ENCODE measurements at places on chromosomes 11 and 22.

- DNase-seq = no peak
These were observed 793.3 kb downstream of the CNTN5 start for GRCh38 chr11:99814021-99814420.

DNA sequence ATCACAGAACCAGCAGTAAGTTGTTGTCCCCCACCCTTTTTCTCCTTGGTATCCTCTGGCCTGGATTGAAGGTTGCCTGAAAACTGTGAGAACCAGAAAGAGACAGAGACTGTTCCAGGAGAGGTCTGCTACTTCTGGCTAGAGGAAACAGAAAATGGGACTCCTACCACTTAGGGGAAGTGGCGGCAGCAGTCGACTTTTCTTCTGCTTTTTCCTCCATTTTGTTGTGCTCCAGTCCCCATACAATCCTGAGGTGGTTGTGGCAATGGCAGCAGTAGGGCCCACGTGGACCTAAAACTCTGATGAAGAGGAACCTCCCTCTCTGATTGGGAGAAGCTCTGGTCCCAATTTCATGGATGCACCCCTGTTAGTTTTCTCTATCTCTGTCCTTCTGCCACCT lies 76.0 kb upstream of the SORL1 start:
- no peak for DNase-seq

DNA sequence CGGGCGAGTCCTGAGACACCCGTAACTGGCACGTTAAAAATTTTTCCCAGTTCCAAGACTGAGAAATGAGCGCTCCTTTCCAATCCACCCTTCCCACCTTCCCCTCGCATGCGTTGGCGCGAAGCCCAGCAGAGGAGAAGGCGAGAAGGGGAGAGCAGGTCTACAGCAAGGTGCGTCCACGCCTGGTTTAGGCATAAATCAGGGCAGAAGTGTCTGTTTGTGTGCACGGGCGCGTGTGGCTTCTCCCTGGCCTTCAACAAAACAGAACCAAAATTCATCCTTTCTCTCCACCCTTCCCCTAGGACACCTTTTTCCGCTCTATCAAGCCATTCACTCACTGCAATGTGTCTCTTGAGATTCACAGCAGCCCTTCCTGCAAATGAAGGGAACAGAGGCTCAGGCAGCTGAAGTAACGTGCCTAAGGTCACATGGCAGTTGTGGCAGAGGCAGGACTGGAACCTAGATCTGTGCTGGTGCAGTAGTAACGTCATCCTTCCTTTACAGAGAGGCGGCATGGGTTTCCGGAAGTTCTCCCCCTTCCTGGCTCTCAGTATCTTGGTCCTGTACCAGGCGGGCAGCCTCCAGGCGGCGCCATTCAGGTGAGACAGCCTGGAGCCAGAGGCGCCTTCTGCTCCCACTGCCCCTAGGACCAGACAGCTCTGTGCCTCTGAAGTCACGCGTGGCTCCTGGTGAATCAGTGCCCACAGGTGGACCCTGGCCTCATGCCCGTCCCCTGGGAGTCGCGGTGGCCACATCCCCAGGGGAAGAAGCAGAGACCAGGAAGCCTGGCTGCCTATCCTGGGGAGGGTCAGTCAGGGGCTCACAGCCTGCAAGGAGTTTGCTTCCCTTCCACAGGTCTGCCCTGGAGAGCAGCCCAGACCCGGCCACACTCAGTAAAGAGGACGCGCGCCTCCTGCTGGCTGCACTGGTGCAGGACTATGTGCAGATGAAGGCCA lies 1.1 kb downstream of the CALCB start:
- DNase-seq = peak; percentile 9

DNA sequence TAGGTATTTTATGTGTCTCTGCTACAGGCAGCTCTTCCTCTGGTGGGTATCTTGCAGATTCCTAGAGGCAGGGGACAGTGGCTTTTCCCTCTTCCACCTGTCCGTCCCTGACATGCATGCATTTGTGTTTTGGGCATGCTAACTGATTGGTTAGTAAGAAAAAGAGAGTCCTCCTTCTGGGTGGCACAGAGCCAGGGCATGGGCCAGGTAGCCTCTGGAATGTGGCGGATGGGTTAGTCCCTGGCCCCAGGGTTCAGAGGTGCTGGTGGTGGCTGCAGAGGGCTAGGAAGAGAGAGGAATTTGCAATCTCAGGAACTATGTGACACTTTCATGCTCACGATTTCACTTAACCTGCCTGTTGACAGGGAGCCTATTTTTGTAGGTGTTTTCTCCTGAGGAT lies 5.8 kb upstream of the MS4A15 start:
- no peak for DNase-seq

DNA sequence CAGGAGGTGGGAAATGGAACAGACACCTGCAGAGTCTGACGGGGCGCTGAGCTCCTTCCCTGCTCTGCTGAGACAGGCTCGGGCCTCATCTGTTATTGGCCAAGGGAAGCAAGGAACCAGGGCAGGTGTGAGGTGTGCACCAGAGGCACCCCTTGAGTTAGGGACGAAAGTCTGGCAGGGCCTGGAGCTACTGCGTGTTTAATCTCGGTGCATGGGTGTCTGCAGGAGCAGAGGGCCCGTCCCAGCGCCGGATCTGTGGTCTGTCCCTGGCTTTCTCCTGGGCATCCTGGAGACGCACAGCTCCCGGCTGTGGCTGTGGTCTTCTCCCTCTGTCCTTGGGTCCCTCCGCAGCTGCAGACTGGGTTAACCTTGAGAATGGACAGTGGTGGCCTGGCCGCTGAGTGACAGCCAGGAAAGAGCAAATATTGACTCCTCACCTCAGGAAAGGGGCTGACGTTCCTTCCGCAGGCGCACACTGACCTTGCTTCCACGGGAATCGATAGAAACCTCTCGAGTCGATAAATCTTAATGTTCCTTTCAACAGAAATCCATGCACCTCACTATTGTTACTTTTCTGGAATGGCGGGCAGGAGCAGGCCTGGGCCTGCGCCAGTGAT lies 975.6 kb downstream of the BRD1 start:
- DNase-seq = no peak

GRCh38 chr11:93000511-93001476 lies 31.3 kb downstream of the MTNR1B start:
- DNase-seq = no peak

DNA sequence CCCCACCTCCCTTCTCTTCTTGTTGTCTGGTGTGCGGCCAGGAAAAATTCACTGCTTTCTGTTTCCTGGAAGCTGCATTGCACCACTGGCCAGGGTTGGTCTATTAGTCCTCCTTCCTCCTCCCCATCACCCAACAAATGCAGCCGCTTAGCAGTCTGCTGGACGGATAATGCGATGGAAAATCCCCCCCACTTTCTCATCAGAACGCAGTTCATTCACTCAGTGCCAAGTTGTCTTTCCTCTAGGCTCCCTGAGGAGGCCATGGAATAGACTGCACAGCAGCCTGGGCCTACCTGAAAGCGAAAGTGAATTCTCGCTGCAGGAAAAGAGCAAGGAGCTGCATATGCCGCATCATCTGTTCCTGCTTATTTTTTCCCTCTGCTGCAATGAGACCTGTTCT lies 513.6 kb downstream of the METTL15 start:
- peak; percentile 26 for DNase-seq

- no peak for DNase-seq
These were observed 65.2 kb downstream of the CACNA1I start for GRCh38 chr22:39635719-39636118.

DNA sequence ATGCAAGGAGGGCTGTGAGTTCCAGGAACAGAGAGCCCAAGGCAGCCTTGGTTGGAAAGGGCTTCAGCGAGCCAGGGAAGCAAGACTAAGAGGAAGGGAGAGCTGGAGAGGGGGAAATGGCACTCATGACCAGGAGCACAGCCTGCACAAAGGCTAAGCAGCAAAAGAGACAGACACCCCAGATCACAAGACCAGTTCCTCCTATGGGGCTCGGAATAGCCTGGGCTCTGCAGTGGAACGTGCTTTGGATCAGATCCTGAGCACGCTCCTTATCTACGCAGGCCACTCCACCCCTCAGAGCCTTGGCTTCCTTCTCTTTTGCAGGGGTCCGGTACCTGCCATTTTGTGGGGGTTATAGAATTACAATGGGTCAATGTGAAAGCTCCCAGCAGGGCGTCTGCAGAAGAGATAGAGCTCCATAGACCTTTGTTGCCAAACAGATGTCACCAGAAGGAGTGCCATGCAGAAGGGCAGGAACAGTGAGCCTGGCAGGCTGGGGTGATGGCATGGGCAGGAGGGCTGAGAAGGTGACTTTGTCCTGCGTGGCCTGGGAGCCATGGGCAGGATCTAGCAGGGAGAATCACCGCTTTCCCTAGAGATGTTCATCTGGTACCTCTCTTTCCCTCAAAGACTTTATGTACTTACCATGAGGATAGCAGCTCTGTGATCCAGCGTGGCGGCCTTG lies 33.8 kb downstream of the ZC3H7B start:
- DNase-seq = no peak

GRCh38 chr22:22075382-22076163 lies 93.0 kb upstream of the TOP3B start:
- no peak for DNase-seq

GRCh38 chr11:68099474-68100405 lies 21.4 kb downstream of the CHKA start:
- peak; percentile 82 for DNase-seq

- no peak for DNase-seq
These were observed 37.8 kb downstream of the PPFIBP2 start for GRCh38 chr11:7551571-7551970.

- no peak for DNase-seq
These were observed 10.6 kb upstream of the CARD10 start for GRCh38 chr22:37529652-37530345.

GRCh38 chr11:100573911-100574513 lies 113.1 kb upstream of the ARHGAP42 start:
- no peak for DNase-seq

DNA sequence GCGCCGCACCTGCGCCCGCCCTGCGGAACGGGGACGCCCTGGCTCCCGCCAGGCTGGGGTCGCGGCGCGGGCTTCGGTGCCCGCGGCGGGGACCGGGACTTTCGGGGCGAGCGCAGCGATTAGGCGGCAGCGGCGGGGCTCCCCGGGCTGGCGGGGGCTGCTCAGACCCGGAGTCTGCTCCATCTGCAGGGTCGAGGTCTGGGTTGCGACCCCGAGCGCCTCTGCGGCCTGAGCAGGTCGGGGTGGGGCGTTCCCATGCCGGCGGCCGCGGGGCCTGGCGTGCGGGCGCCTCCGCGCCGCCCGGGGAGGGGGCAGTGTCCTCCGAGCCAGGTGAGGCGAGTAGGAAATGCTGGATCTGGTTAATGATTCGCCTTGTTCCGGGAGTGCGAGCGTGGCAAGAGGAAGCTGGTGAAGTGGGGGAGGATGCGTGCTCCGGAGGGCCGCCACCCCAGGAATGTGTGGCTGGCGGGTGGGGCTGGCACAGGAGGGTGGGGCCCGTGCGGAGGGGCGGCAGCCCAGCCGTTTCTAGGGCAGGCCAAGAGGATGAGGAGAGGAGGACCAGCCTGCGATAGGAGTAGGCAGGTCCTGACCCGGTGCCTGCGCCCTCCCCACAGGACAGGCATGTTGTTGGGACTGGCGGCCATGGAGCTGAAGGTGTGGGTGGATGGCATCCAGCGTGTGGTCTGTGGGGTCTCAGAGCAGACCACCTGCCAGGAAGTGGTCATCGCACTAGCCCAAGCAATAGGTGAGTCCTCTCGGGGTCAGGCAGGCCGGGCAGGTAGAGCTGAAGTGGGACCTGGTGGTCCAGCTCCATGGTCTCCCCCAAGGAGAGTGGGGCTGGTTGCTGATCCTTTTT lies 606 bp downstream of the RASSF7 start:
- DNase-seq = no peak

DNA sequence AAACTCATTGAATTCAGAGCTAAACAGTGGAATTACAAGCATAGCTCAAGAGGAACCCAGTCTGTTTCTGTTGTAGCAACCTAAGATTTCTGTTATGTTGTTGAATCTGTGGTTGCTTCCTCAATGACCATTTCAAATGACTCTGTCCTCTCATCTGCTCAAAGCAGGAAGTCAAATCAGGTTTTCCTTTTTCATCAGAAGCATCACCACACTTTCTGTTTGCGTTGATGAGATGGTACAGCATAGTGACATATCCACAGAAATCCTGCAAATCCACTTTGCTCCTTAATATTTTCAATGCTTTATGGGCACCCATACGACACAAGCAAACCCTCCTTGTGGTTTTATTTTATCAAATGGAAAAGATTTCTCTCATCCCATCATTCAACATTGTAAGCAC lies 12.6 kb upstream of the UCP2 start:
- DNase-seq = no peak

- no peak for DNase-seq
These were observed 25.8 kb downstream of the ART5 start for GRCh38 chr11:3615998-3616397.

DNA sequence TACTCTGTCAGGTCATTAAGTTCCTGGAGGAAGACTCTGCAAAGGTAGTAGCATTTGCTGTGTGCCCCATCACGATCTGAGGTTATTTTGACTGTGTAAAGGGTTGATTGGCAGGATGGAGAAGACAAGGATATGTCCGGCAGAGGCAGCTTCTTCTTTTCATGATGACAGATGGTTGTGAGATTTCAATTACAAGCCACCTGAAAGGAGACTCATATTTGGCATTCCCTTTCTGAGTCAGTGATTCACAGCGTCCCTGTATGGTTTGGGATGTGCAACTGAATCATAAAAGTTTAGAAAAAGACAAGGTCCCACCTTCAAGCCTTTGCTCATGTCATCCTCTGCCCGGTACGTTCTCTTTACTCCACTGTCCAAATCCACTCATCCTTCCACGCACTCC lies 113.4 kb downstream of the MTNR1B start:
- DNase-seq = no peak

All from smooth muscle cell of the brain vasculature (primary cell).